H1 (cell line): ENCODE measurements at places on chromosomes 6 and 20. TPM values are rescaled to one million over a fixed set of nuclear protein-coding genes. Genes with fewer than 3 reads are reported as not detected.

CDK19 gene
- 9.7 and 12.6 TPM in 2 replicates for total RNA-seq

RFX6 gene
- not detected in 2 replicates for total RNA-seq

GRCh38 chr6:111266276-111266675 lies 179.0 kb downstream of the SLC16A10 start:
- DNase-seq: no peak

GRCh38 chr20:51756653-51757052 lies 11.5 kb downstream of the ATP9A start:
- DNase-seq: no peak

- DNase-seq: no peak
Observed at GRCh38 chr6:111861431-111861885, 11.8 kb downstream of the FYN start.
